ENCODE measurements at places on chromosomes 3 and 15.

GRCh38 chr3:176087066-176087697 lies 1110.1 kb downstream of the TBL1XR1 start:
- DNase-seq: no peak

DNA sequence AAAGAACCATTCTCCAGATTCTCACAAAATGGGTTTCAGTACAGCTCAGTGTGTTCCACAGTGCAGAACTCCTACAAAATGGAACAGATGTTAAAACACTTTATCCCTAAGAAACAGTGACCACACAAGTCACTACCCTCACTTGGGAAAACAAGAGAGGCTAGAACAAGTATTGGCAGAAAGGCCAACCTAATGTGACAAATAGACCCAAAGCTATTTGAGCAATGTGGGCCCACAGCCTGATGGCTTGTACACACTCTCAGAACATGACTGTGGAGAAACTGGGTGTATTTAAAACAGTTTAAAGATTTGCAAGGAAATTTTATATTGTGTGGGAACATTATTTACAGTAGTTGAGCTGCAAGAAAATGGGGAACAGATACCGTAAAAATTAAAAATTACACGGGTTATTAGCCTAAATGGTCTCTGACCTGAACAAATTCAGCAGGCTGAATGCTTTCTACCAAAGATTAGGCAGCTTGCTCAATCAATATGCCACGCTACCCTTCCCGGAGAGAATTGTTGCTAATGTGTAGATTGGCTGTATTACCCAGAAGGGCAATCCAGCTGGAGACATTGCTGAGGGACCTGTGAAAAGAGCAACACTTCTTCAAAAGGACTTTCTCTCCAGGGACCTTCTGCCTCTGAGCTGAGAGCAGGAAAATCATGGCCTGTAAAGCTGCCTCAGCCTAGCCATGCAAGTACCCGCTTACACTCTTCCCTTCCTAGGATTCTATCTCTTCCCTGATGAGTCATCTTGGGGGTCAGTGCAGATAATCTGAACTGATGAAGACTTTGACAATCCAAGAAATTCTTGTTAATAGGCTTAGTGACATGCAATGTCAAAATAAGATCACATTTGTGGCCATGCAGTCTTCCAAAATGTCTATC lies 97.1 kb downstream of the STRIT1 start:
- no peak for DNase-seq

DNA sequence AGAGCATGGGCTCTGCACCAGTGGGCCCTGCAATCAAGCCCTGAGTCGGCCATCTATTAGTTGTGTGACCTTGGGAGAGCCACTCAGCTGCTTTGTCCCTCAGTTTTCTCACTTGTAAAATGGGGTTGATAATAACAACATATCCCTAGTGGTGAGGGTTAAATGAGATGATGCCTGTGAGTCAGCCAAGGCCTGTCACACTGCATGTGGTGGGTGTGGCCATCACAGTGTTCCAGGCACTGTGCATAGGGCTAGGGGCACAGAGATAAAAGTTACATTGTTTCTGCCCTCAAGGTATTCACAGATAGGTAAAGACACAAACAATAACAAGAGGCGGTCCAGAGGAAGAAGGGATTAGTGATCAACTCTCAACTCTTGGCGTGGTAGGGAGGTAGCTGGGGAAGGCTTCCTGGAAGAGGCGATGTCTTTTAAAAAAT lies 19.5 kb downstream of the SMAD6 start:
- DNase-seq: no peak

GRCh38 chr3:169391672-169392071 lies 271.8 kb downstream of the MECOM start:
- DNase-seq: no peak

DNA sequence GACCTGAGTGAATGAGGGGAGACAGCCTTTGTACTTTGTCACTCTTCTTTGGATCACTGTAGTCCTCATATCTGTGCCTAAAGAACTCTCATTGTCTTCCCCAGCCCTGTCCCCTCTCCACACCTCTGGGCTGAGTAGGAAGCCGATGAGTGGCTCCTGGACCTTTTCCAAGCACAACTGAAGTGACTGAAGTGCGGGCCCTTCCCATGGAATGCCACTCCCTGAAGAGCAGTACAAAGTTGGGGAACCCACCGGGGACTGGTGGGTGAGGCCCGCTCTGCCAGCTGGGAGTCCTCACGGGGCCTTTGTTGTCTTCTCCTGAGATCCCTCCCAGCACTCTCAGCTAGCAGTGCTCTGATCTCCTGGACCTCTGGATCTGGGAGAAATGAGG lies 90.1 kb downstream of the AAGAB start:
- no peak for DNase-seq

- DNase-seq: no peak
These were observed 545.0 kb upstream of the TBL1XR1 start for GRCh38 chr3:177742273-177742672.

DNA sequence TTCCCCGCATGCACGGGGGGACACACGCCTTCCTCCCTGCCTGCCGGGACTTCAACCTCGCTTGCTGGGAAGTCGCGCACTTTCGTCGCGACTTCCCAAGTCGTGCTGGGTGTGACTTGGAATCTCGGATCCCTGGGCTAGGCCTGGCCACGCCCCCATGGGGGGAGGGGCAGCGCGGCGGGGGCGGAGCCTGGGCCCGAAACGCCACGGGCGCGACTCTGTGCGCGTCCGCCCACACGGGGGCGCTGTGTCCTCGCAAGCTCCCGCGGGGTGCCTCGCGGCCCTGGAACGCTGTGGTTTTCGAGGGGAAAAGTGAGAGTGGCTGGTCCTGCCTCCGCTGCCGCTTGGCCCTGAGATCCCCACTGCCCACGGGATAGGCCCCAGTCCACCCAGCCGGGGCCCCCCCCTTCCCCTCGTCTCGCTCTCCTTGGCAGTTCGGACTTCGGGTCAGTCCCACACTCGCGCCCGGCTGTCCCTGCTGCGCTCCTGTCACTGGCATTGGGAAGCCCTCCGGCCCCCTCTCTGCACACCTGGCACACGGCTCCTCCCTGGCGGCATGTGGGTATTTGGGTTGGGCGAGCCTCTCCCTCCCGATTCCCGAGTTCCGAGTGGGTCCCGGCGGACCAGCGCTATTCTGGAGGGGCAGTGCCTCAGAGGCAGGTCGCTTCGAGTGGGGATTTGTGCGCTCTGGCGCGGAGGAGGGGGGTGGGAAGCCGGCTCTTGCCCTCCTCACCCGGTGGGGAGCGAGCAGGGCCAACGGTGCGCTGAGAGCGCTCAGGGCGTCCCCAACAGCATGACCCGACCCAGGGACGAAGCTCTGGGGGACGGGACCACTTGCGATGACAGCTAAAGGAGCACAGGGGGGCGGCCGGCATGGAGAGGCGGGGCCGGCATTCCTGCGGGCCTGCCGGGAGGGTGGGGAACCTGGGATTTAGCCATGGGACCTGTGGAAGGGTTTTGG lies 23.6 kb downstream of the SEC61A1 start:
- DNase-seq: peak; percentile 80

- no peak for DNase-seq
These were observed 229.7 kb upstream of the EIF1B start for GRCh38 chr3:40079847-40080240.

DNA sequence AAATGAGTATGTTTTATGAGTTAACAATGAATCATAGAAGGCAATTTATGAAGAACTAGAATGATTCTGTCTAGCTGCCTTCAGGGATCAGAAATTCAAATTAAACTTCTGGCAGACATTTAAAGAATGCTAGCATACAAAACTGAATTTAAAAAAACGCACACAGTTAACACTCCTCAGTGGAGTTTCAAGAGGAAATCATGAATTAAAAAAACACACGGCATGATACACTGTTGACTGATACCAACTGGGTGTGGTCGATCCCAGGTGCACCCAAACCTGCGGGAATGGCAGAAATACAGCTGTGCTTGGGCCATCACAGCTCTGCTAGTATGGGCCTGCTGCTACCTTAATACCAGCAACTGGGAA lies 526.0 kb downstream of the FOXP1 start:
- no peak for DNase-seq

- no peak for DNase-seq
These were observed 52.0 kb downstream of the DNAJC13 start for GRCh38 chr3:132469326-132469725.

GRCh38 chr3:165185707-165186327 lies 10.4 kb downstream of the SLITRK3 start:
- no peak for DNase-seq

GRCh38 chr3:46222435-46223161 lies 14.5 kb upstream of the CCR1 start:
- DNase-seq: no peak

- no peak for DNase-seq
These were observed 57.6 kb downstream of the TAFA4 start for GRCh38 chr3:68874551-68875348.

GRCh38 chr3:125175295-125176078 lies 37.1 kb downstream of the SLC12A8 start:
- DNase-seq: no peak

DNA sequence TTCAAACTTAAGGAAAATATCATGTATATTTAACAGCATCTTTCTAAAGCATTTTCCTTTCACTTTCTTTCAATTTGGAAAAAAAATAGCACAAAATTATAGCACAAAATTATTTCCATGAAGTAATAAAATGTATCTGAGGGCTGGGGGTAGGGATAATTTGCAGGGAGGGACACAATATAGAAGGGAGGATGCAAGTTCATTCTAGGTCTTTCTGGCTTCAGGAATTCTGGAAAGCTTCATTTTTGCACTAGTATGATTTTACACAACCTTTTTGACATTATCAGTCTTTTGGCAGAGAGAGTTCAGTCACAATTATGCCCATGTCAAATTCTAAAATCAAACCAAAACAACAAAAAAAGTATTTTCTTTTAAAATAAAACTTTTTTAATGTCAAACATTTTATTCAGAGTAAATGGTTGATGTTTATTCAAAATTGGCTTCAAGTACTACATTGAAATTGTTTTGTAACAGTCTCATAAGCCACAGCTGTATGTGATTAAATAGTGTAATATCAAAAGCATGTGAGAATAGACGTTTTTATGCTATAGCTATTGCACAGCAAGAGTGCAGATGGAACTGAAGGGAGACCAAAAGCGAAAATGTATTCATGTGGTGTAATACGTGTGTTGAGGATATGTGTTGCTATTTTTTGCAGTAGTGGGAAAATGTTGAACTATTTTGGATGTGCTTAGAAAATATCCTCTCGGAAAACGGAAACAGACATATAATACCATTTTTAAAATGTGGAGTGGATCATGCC lies 5.8 kb downstream of the RBMS3 start:
- DNase-seq: no peak

DNA sequence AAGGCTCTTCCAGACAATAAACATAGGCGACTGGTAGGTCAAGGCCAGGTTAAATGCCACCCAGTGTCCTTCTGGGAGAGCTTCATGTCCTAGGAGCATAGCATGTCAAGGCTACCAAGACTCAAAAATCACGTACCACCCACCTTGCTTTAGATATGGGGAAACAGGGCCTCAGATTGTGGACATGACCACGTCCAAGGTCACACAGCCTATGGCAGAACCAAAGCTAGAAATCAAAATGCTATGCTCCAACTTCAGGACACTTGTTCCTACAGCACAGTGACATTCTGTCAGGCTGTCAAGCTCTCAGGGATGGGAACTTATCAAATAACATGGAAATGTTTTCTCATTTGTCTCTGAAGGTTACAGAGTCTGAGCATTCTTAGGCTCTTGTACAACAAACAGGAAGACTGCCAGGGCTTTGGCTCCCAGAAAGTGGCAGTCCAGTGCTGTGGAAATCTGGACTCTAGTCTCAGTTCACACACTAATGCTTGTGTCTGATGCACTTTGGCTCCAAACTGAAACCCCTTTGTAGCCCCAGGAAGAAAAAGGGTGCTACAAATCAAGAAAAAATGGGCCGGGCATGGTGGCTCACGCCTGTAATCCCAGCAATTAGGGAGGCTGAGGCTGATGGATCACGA lies 170.4 kb upstream of the LPP start:
- DNase-seq: no peak

- no peak for DNase-seq
These were observed 73.7 kb upstream of the SLCO2A1 start for GRCh38 chr3:134103470-134103869.

DNA sequence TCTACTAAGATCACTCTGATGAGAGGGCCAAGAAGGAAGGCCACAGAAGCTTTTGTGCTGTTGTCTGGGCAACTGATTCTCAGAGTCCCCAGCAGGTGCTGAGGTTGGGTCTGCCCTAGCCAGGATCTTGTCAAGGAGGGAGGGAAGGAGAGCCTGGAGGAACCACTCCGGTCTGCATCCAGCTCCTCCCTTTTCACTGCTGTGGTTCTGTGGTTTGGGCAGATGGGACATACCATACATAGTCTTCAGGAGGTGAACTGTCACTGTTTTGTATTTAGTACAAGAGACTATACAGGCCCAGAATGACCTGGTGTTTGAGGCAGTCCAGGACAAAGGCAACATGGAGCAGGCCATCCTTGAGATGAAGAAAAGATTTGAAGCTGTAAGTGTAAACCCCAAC lies 21.9 kb downstream of the C3orf62 start:
- no peak for DNase-seq

- DNase-seq: no peak
These were observed 44.6 kb downstream of the SH3BP5 start for GRCh38 chr3:15287565-15288330.

DNA sequence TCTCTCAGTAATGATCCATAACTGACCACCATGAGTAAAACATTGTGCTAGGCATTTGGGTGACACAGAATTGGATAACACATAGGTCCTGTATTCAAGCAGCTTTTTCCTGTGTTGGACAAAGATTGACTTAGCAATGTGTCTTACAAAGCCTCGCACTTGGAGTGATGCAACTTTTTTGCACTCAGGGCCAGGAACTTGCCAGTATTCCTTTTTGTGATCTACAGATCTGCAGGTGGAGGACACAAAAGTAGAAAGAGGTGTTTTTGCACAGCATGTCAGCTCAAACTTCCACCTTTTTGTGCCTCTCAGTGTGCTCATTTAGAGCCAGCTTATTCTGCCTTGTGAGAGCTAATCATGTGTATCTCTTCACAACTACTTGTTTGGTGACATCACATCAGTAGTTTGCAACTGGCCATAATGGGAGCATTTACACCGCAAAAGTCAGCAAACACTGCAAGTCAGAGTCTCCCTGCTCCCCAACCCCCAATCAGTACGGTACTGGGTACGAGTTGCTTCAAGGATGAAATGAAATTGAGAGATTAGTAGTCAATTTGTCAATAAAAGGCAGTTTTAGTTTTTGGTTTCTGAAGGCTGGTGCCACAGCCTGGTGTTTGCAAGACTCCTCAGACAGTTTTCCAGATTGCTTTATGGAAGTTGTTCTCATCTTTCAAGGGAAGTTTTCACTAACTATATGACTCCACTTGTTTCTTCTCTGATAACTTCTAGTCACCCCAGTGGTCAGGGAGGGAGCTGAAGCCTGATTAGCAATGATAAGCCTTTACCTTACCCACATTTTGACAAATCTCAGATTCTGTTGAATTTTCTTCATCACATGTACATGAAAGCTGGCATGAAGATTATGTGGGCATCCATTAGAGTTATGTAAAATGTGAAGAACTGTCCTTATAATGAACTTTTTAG lies 149.1 kb downstream of the PDCD6IP start:
- no peak for DNase-seq

DNA sequence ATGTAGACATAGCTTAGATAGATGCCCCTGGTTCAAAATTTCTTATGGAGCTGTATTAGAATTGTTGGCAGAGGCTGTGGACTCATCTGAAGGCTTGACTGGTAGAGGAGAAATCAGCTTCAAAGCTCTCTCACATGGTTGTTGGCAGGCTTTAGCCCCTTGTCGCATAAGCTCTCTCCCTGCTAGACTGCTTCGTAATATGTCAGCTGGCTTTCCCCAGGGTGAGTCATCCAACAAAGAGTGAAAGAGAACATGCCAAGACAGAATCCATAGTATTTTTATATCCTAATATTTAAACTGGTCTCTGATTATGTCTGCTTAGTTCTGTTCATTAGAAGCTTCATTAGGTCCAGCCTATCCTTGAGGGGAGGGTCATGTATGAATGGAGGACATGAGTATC lies 427.4 kb upstream of the NAALADL2 start:
- no peak for DNase-seq
